NCI-H1105 (cell line): ENCODE measurements at places on chromosomes 11 and 22.

DNA sequence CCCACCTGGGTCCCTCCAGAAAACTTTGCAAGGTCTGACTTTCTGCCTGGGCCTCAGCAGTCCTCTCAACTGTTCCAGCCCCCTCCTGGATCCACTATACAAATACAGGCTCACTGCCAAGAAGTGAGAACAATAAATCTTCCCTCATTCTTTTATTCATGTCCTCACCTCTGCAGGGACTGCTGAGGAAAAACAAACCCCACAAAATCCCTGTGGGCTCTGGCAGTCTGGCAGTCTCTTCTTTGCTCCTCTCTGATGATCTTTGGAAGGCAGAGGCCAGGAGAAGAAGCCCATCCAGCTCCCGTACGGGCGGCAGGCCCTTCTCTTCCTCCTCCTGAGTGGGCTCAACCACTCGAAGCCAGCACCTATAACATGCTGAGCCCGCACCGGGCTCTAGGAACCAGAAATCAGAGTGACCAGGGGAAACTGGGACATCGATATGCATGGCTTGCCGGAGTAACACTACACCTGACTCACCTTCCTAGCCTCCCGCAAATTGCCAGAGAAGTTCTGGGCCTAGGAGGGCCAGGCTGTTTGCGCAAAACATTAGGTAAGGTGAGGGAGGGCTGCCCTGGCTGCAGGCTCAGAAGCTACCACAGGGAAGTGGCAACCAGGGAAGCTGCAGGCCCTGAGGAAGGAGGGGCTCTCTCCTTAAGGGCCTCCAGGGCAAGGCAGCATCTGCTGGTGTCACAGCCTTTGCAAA lies 24.2 kb downstream of the TMPRSS5 start:
- DNase-seq: peak; percentile 14

DNA sequence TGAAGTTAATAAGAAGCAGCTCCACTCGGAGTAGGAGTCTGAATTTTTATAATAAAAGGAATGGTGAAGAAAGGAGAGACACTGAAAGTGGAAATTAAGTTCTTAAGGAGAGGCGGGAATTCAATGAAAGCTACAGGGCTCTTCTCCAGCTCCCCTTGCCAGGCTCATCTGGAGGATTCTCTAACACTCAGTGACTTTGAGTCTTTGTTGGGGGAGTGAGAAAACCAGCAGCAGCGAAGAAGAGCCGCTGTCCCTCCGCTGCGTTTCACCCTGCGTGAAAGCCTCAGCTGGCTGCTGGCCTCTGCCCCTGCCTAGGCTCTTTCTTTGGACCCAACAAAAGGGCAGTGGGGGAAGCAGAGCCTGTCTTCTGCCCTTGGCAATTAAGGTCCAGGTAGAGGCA lies 113.0 kb downstream of the NTM start:
- no peak for DNase-seq

GRCh38 chr11:70915158-70915985 lies 337.0 kb downstream of the SHANK2 start:
- no peak for DNase-seq

DNA sequence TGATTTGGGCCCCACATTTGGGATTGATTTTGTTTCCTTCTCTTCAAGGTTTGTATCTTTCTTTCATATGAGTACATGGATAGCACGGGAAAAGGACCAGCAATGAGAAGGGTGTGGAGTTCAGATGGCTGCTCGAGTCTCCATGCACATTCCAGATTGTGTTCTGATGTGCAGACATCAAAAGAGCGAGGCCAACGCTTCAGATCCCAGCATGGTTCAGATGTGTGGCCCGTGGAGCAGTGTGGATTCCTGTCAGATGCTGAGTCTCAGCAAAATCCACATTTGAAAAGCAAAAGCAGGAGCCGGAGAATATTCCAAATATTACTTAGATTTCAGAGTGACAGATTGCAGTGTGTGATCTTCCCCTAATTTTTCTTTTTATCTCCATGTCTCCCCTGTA lies 219.4 kb downstream of the DBX1 start:
- DNase-seq: no peak

DNA sequence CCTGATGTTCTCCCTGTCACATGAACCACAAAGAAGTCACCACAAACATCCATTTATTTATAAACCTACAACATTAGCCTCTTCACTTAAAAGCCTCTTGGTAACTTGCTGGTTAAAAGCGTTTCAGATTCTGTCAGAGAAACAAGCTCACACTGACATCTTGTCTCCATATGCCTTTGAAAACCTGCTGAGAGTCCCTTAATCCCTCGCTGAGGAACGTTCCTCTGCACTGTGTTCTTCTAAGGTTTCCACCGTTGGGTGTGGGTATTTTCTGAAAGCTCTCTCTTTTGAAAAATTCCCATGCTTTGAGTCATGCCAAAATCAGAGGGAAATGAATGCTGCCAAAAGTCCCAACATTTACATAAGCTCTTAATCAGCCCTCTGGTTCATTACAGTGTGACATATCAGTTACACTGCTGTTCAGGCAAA lies 149.8 kb downstream of the CCDC34 start:
- DNase-seq: no peak

DNA sequence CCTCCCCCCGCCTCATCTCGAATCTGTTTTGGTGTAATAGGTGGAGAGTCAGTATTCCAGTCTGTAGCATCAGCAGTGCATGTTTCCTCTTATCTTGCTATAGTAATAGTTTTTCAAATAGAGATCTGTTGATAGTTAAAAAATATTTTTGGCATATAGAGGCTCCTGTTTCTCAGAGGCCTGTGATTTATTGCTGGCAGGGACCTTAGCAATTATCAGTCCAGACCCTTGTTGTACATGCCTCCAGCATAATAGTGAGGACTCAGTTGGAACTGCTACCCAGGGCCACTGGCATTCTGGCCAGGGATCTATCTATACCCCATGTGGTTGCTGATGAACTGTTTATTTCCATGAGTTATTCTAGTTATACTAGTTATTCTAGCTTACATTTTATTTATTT lies 52.6 kb downstream of the SPECC1L start:
- DNase-seq: no peak

DNA sequence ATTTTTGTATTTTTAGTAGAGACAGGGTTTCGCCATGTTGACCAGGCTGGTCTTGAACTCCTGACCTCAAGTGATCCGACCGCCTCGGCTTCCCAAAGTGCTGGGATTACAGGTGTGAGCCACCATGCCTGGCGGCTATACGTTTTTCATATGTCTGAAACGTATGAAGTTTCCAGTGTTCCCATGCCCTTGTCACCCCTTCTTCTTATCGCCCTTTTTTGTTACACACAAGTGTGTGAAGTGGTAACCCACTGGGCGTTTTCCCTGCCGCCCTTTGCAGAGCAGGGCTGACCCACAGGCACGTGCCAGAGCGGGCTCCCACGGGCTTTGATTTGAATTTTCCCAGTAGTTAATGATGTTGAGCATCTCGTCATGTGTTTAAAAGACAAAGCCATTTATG lies 17.0 kb downstream of the PIM3 start:
- DNase-seq: no peak

DNA sequence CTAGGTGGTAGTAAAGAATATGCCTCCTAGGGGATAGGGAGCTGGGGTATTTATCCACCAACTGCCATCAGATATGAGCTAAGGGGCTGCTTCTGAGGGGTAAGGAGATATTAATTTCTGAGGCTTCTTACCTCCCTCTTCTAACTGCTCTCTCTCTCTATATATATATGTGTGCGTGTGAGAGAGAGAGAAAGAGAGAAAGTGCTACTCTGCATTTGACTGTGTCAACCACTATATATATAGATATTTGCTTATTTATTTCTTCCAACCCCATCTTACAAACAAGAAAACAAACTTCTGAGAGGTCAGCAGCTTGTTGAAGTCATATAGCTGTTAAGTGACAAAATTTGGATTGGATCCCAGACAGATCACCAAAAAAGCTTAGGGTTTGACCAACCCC lies 5.9 kb upstream of the HEPACAM start:
- no peak for DNase-seq

DNA sequence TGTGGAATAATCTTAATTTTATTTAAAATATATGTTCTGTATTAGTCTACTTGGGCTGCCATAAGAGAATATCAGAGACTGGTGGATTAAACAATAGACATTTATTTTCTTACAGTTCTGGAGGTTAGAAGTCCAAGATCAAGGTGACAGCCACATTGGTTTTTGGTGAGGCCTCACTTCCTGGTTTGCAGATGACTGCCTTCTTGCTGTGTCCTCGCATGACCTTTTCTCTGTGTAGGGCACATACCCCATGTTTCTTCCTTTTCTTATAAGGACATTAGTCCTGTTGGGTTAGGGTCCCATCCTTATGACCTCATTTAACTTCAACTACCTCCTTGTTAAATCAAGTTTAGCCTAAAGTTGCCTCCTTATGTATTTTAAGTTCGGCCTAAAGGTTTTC lies 202.7 kb upstream of the MPPED2 start:
- no peak for DNase-seq

DNA sequence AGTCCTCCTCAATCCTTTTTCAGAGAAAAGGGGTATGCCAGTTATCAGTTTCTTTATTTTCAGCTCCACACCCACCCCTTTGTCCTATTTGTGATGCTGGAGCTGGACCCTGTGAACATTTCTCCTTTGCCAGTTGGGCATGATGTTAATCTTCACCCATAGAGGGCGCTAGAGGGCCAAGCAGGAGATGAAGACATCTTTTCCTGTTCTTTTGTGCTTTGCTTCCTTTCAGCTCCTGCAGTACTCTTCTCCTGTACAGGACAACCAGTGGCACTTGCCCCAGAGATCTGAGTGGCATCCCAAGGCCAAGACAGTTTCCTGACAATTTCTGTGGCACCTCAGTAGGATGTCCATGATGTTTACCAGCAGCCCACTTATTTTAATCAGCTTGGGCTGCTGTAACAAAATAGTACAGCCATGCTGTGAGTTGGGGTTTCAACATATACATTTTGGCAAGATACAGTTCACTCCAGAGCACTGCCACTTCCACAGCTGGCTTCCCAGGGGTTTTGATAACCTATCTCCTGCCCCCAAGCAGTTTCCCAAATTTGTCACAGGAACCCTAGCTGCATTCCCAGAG lies 4.6 kb downstream of the SAA2 start:
- peak; percentile 54 for DNase-seq

DNA sequence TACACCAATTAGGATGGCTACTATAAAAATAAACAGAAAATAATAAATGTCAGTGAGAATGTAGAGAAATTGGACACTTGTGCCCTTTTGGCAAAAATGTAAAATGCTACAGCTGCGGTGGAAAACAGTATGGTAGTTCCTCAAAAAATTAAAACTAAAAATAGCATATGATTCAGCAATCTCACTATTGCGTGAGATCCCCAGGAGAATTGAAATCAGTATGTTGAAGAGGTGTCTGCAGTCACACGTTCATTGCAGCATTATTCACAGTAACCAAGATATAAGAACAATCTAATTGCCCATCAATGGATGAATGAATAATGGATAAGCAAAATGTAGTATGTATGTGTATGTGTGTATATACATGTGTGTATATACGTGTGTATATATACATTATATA lies 6.8 kb downstream of the OR52N2 start:
- no peak for DNase-seq

- DNase-seq: no peak
Measured at GRCh38 chr11:60950933-60951605, 907 bp downstream of the SLC15A3 start.

- DNase-seq: no peak
Measured at GRCh38 chr11:112858289-112859023, 102.8 kb upstream of the NCAM1 start.

DNA sequence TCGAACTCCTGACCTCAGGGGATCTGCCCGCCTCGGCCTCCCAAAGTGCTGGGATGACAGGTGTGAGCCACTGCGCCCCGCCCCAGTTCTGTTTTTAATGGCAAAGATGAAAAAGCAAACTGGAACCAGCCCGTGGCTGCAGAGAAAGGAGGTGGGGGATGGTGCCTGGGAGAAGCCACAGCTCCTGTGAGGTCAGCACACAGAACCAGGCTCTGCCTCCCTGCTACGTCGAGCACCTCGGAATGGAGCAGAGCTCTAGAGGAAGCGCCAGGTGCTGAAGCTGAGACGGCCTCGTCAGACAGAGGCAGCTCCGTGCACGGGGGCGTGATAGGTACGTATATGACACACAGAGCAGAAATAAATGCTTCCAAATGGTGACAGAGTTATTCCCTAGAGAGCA lies 8.5 kb downstream of the DRD4 start:
- no peak for DNase-seq

DNA sequence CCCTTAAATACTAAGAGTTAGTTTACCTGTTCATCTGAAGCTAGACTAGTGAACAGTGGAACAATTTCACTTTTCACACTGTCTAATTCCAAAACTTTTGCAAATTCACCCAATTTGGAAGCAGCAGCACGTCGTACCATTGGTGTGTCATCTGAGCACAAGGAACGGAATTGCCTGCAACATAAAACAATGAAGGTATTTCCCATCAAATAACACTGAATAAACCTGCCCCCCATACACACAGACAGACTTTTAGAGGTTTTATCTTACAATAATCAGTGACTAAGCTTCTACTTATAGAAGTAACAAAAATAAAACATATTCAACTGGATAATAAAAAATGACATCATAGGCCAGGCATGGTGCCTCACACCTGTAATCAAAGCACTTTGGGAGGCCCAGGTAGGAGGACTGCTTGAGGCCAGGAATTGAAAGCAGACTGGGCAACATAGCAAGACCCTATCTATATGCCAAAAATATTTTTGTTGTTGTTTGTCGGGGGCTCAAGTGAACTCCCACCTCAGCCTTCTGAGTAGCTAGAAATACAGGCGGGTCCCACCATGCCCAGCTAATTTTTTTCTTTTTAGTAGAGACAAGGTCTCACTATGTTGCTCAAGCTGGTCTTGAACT lies 6.3 kb downstream of the PPP2R1B start:
- DNase-seq: no peak

- no peak for DNase-seq
Measured at GRCh38 chr11:38543311-38543710, 1945.3 kb upstream of the RAG2 start.

- DNase-seq: peak; percentile 5
Measured at GRCh38 chr11:116731097-116731761, 41.6 kb downstream of the BUD13 start.

DNA sequence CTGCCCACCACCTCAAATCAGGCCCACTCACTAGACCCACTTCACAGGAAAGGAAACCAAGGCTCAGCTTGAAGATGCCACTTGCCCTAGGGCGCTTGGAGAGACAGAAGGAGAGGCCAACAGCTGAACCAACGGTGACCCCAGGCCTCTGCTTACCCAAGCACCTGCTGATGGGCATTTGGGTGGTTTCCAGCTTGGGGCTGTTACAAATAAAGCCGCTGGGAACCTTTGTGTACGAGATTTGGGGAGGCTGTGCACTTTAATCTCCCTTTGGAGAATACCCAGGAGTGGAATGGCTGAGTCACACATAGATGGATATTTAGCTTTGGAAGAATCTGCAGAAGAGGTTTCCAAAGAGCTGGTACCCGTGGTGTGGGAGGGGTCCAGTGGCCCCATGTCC lies 50.9 kb upstream of the LINC01488 start:
- DNase-seq: no peak
